ENCODE measurements at places on chromosomes 11 and 22. TPM values are rescaled to one million over a fixed set of nuclear protein-coding genes. Genes with fewer than 3 reads are reported as not detected.

The SCUBE1 gene
- 11.6 TPM for polyA plus RNA-seq

- no peak for DNase-seq
Observed at GRCh38 chr22:27417421-27417814, 384.1 kb downstream of the MN1 start.

GRCh38 chr11:116108161-116108560 lies 603.9 kb upstream of the CADM1 start:
- no peak for DNase-seq

DNA sequence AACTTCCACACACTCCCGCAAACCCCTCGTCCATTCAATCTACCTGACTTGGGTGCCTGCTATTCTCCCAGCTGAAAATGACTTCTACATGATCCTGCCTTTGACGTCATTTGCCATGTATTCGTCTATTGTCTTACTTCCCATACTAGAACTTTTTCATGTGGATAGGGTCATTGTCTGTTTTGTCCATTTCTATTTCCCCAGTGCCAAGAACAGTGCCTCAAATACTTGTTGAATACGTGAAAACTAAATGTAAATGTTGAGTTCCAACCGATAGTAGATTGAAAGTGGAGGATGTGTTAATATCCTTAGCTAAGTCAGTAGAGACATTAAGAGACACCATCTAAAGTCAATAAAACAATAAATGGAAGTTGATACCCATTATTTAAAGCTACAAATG lies 935 bp downstream of the TRIM68 start:
- DNase-seq = peak; percentile 0

- no peak for DNase-seq
Observed at GRCh38 chr11:17812091-17812864, 77.7 kb downstream of the KCNC1 start.
